ENCODE measurements at places on chromosomes 5 and 9. TPM values are rescaled to one million over a fixed set of nuclear protein-coding genes. Genes with fewer than 3 reads are reported as not detected.

The FBXO4 gene
- polyA plus RNA-seq = 8.7 TPM

The MLANA gene
- polyA plus RNA-seq = not detected

The HMCN2 gene
- polyA plus RNA-seq = not detected

The SHLD3 gene
- 4.9 TPM for polyA plus RNA-seq

The RANBP17 gene
- 0.13 TPM for polyA plus RNA-seq

The FYB1 gene
- polyA plus RNA-seq = 118 TPM

The SLC22A4 gene
- 7.2 TPM for polyA plus RNA-seq

The PCDHGA7 gene
- polyA plus RNA-seq = not detected

The PDE6A gene
- not detected for polyA plus RNA-seq

The PFN3 gene
- polyA plus RNA-seq = not detected

The SOX30 gene
- 0.22 TPM for polyA plus RNA-seq

The IFNK gene
- polyA plus RNA-seq = not detected

The GARIN3 gene
- polyA plus RNA-seq = not detected

The CDC20B gene
- not detected for polyA plus RNA-seq

All from CD14-positive monocyte (primary cell).